Pulmonary artery endothelial cell (primary cell): ENCODE measurements at places on chromosomes 5 and 9.

GRCh38 chr5:147963948-147964693 is 57.8 kb upstream of the C5orf46 start:
- peak; percentile 44 for DNase-seq

DNA sequence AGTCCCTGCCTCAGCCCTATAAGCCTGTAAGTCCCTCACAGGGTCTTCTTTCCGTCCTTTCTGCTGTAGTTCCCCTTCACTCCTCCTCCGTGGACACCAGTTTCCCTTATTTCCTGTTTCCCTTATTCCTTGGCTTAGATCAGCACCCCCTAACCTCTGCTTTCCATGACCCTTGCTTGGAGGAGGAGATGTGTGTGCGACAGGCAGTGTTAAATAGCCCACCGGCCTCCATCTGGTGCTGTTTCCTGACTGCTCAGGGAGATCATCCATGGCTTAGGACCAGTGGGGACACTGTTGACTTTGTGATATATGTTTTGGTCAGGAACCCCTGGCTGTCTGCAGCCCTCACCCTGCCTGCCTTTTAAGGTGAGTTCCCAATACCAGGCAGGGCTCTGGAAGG is 34.1 kb upstream of the PSD2 start:
- DNase-seq: no peak

DNA sequence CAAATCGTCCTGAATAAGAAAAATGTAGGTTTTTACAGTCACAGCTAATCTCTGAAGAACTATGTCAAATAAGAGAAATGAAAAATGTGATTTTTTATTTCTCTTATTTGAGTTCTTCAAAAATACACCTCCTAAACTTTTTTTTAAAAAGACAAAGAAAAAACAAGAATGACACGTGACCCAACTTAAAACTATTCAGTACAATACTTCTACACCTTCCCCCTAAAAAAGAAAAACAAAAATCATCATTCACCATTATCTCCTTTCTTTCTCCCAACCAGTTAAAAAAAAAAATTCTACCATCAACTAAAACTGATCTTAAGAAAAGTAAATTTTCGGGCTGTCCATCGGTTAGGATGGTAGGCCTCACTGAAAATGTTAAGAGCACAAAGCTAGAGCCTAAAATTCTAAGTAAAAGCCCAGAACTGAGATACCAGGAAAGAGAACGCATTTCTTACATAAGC is 2.1 kb downstream of the RNF145 start:
- no peak for DNase-seq

DNA sequence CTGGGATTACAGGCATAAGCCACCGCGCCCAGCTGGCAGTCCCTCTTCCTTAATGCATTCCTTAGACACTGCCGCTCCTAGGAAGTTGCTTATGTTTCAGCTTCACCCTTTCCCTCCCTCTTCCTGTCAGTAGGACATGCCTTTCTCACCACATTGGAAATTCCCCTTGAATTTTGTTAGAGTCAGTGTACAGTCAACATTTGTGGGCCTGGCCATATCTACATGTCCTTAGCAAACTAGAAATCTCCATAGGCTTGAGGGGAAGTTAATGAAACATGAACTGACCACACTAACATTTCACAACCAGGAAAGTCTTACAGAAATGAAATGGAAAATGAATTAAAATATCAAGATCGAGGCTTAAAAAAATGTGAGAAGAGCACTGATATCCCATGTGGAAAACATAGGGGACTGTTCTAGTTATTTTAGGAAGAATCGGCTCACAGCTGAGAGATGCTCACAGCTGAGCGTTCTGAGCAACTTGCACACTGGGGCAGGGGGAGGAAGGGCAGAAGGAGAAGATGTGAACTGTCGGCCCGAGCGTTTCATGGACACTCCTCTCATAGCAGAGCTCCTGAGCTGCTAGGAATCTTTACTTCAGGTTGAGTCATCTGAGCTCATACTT is 21.1 kb upstream of the LVRN start:
- DNase-seq: no peak

DNA sequence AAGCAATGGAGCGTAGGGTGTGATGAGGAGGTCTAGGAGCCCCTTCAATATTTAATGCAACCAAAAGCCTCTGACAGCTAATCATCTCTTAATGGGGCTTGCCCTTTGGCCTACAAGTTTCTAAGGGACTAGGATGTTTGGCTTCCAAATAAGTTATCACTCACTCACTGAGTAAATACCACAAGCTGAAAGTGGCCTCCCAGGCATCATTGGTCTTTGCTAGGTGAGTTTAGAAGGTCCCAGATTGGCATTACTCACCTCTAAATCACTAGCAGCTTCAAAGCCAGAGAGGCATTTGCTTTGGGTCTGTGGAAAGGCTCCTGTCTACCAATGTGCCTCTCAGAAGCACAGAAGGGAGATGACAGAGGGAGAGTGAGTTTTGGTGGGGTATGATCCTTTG is 344.2 kb downstream of the NTRK2 start:
- no peak for DNase-seq

- no peak for DNase-seq
These were observed 1.5 kb upstream of the HMGCS1 start for GRCh38 chr5:43314724-43315123.

DNA sequence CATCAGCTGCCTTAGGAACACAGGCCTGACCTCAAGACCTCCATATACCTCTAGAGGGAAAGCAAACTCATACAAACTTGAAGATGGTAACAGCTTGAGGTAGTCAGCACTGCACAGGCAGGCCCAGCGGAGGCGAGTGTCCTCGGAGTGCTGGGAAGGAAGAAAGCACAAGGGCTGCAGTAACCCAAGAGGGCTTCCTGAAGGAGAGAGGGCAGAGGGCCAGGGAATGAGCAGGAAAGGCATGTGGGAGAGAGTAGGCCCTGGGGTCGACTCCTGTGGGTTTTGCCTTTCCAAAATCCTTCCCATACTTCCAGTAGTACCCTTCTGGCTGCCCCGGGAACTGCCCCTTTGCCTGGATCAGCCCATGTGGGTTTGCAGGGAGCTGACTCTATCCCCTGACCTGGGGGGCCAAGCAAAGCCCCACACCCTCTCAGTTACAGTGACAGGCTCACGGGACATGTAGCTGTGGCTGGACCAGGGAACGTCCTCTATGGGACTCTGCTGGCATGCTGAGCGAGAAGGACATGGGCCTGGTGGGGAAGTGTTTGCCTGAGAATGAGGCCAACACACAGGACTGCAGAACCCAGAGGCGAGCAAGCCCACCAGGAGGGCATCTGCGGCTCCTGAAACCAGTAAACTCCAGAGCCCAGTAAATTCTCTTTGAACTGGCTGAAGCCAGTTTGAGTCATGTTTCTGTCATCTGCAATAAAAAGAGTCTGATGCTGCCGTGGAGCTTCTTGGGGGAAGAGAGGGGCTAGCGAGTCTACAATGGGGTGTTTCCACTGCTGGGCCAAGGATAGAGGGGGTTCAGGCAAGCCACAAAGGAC is 64.1 kb downstream of the COL23A1 start:
- DNase-seq: no peak

DNA sequence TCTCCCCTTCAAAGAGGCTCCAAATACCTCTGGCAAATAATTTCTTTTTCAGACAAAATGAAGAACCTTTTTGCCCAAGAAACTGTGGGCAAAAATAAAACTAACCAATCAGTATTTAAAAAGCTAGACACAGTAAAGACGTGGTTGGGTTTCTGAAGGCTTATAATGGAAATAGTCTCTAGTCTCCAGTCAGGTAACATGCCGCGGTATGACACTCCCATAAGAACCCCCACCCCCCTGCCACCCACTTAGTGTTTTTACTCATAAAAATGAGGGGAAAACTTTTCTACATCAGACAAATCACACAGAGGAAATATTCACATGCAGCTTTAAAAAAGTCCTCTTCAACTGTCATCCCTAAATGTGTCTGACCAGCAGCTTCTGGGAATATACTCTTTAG is 105.3 kb downstream of the THBS4 start:
- DNase-seq: no peak

DNA sequence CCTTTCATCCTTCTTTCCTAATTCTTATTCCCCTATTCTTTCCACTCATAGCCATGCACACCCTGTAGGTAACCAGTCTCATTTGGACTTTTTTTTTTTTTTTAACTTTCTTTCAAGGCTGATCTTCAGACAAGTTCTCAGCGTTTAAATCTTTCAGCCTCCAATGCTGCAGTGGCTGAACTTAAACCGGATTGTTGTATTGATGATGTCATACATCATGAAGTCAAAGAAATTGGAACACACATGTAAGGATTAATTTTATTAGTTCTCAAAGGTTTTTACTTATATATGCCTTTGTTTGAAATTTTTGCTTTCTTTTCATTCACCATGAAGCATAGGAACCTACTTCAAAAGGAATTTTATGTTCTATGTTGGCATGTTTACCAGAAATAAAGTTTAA is 22.1 kb downstream of the SHLD3 start:
- DNase-seq: no peak

DNA sequence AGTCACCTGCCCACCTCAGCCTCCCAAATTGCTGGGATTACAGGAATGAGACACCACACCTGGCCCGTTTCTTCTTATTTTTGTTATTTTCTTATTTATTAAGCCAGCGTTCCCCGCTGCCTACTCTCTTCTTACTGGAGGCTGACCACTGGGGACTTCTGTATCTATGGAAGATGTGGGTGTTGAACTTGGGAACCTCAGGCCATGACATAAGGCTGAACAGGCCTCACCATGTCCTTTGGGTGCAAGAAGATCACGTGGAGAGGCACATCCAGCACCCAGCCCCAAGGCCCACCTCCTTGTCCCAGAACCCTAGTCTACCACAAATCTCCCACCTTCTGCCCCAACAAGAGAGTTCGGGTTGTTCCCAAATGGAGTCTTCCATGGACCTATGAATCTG is 59.4 kb upstream of the NEK6 start:
- no peak for DNase-seq

GRCh38 chr9:135990468-135991429 is 29.6 kb upstream of the UBAC1 start:
- peak; percentile 39 for DNase-seq

DNA sequence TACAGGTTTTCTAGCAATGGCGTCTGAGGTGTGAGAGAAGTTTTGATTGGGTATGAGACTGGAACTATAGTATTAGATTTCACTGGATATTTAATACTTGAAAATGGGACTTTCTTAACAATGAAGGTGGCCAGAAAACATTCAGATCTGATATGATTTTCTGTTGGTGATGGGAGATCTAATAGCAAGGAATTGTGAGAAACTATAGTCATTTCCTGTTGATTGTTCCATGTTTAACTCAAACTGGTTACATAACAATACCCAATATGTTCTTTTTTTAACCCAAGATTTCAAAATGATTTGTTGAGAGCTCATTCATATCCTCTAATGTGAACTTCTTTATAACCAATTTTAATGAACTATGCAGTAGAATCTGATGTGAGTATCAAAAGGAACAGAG is 793.2 kb upstream of the RGMB start:
- DNase-seq: no peak

GRCh38 chr9:127943011-127943662 is 5.5 kb upstream of the DPM2 start:
- DNase-seq: no peak

DNA sequence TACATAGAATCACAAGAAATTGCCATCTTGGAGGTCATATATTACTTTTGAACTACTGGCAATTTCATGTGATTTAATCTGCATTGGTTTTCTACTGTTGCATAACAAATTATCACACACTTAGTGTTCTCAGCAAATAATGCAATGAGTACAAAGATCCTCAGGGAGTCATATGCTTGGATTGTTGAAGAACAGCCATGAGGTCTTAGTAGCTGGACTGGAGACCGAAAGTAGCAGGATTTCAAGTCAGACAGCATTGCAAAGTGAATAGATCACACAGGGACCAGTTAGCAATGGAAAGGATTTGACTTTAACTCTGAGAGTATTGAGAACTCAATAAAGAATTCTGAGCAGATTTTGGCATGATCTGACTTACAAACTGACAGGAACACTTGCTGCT is 32.2 kb upstream of the FRMD3 start:
- no peak for DNase-seq

GRCh38 chr9:26324786-26325443 is 567.7 kb downstream of the CAAP1 start:
- no peak for DNase-seq

DNA sequence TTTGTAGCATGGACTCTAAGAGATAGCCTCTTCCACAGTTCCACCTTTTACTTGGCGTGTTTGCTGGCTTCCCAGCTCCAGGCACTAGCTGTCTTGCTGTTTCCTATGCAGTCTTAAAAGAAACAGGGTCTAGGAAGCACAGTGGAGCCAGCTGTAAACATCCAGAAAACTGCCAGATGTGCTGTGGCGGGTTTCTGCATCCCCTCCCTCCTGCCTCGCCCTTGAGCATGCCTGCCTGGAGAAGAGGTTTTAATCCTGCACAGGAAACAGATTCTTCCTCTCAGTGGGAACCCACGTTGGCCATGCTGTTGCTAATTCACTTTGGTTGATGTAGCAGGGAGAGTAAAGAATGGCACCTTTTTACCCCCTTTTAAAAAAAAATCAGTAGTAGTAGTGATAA is 121.3 kb downstream of the RPS23 start:
- no peak for DNase-seq

DNA sequence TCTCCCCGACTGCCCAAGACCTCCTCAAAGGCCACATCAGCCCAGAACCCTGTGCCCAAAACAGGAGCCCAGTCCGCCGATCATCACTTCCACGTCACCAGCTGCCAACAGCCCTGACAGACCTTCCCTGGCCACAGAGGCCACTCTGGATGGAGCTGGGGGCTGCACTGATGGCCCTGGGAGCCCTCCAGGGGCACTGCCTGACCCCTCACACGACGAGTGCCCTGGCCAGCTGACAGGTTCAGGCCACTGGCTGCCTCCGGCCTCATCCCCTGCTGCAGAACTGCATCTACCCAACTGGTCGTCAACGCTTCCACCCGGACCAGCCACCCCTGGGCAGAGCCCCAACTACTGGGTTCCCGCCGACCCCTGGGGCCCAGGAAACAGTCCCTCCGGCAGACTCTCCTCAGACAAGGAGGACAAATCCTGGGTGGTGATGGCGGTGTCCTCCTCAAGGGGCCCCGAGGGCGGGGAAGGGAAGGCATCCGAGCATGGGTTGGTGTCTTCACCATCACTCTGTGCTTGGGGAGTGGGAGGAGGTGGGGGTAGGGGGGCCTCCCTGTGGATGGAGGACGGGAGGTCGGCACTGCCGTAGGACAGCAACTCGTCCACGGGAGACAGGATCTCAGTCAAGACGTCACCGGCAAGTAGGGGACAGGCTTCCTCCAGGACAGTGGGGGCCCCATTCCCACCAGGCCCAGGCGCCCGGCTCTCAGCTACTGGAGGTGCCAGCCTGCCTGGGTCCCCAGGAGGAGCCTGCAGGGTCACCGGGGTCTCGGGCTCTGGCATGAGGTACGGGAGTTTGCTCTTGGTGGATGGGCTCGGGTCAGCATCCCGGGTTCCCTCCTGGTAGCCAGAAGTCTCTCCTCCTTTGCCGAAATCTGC is 7.9 kb upstream of the QSOX2 start:
- DNase-seq: no peak

- no peak for DNase-seq
These were observed 14.2 kb upstream of the PTPN3 start for GRCh38 chr9:109512170-109512756.

GRCh38 chr5:68818057-68818695 is 275.6 kb upstream of the SLC30A5 start:
- DNase-seq: no peak

- DNase-seq: no peak
These were observed 6.1 kb upstream of the ERMP1 start for GRCh38 chr9:5838884-5839571.
